GF-D8 (cell line): ENCODE measurements at places on chromosomes 12 and 14.
A peak's percentile ranks its signal among the peaks of the same experiment; 100 is the strongest.

GRCh38 chr12:3225154-3225795 lies 148.1 kb downstream of the TSPAN9 start:
- DNase-seq = no peak

DNA sequence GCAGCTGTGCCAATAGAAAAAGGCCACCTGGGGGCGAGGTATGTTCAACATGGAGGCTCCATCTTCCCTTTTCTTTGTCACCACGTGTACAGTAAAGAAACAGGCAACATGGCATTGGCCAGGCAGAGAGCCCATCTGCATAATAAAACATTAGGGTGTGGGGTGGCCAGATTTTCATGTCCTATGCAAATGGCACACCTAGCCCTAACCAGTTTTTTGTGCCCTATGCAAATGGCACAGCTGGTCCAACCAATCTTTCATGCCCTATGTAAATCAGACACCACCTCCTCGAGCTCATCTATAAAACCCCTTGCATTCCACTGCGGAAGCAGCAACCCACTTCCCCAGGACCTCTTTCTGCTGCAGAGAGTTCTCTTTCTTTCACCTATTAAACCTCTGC lies 149.1 kb upstream of the RGS6 start:
- DNase-seq = no peak

GRCh38 chr12:31586728-31587127 lies 4.2 kb downstream of the DENND5B start:
- no peak for DNase-seq

DNA sequence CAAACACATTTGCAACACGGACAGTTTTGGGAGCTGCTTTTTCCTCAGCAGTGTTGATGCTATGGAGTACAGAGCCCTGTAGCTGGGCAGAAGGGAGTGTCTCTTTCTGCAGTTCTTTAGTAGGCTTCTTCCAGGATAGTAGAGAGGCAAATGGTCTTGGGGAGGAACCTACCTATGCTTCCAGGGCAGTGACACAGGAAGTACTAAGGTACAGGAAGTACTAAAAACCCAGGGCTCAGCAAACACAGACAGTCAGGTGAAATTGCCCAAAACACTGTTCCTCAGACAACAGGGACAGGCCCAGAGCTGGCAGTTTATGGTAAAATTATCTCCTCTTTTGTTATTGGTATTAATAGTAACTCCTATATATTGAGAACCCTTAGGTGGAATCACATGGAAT lies 217.6 kb downstream of the TTC8 start:
- DNase-seq = no peak

- no peak for DNase-seq
These were observed 377.3 kb downstream of the EMP1 start for GRCh38 chr12:13573698-13574321.

GRCh38 chr14:68658029-68658509 lies 134.8 kb downstream of the ZFP36L1 start:
- DNase-seq = no peak

- peak; percentile 15 for DNase-seq
These were observed 404.8 kb downstream of the ATP23 start for GRCh38 chr12:58346032-58346632.

DNA sequence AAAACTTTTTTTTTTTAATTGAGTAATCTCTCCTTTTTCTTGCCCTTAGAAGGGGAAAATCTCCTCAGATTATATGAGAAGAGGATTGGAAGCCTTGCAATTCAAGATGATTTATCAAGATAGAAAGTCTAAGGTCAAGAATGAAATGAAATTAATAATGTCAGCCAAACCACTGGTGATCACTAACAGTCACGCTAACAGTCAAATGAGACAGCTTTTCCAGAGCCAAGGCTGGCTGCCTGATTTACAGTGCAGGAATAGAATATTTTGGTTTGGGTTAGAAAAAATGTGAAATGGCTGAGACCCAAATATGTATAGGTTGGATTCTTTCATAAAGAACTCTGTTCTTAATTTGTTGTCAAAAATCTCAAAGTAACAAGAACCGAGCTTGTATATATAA lies 204.3 kb downstream of the PPM1H start:
- no peak for DNase-seq

DNA sequence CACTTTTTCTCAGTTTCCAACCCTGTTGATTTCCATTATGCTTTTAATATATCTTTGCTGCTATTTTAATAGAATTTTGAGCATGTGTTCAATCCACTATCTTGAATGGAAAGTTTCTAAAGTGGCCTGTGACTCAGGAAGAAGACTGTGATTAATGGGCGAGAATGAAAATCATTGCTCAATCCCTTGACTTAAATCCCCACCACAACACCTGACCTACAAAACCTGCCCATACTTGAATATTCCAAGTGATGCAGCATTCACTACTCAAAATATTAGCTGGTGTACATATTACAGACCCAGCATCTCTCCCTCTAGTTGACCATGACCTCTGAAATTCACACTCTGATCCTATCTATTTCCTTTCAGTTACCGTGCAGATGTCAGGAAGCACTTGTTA lies 1.3 kb upstream of the OAS3 start:
- DNase-seq = no peak

GRCh38 chr12:18753481-18754123 lies 15.7 kb downstream of the CAPZA3 start:
- no peak for DNase-seq

DNA sequence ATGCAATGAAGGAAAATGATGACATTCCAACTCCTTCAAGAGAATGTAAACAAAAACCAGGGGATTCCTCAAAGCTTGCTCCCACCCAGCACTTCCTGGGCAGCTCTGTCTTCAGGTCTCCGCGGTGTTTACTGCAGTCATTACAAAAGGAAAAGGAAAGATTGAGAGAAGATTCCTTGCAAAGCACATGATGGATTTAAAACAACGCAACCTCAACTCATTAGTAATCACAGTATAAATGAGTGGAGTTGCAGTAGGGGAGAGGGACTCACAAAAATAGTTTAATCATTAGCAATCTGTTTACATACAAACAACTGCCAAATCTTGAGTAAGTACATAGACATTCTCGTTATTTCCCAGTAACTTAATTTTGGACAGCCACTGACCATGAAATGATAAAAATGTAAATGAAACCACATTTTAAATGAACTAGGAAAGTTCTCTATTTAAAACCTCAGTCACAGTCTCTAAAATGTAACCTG lies 49.7 kb upstream of the OVCH1 start:
- DNase-seq = no peak

- DNase-seq = peak; percentile 78
These were observed 47.7 kb downstream of the PSMA6 start for GRCh38 chr14:35339761-35340406.

GRCh38 chr12:59689776-59690175 lies 93.9 kb downstream of the SLC16A7 start:
- DNase-seq = no peak

DNA sequence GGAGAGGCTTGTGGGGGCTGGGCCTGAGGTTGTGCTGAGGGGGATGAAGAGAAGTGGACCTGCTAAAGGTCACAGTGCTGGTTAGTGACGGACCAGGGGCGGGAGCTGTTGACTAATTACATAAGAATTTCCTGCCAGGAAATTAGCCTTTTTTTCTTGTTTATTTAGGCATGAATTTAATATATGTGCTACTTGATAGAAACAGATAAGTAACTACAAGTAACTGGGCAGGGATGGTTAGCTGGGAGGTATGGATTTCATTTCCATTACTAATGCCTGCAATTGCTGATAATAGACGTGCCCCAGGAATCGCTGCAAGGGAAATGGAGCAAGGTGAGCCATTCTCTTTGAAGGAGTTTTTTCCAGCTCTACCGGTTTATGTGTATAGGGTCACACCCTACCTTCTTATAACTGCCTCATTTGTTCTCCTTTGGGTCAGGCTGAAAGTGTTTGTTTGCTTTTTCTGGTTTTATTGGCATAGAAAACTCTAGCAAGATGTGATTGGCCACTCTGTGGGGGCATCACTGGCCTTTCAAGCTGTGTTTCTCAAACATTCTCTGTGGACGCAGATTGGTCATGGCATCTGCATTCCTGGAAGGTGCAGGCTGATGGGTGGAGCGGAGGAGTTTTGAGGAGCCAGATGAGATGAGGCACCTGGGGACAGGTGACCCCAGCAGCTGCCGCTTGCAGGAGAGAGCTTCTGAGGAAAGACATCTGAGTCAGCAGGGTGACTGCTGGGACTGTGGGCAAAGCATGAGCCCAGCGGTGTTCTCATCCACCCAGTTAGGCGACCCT lies 19.0 kb upstream of the GPRC5A start:
- no peak for DNase-seq

- DNase-seq = no peak
These were observed 100.7 kb downstream of the RPL10L start for GRCh38 chr14:46550836-46551235.

- DNase-seq = no peak
These were observed 545 bp upstream of the GALNT9 start for GRCh38 chr12:132329720-132330548.

GRCh38 chr12:59844750-59845149 lies 248.9 kb downstream of the SLC16A7 start:
- DNase-seq = no peak

DNA sequence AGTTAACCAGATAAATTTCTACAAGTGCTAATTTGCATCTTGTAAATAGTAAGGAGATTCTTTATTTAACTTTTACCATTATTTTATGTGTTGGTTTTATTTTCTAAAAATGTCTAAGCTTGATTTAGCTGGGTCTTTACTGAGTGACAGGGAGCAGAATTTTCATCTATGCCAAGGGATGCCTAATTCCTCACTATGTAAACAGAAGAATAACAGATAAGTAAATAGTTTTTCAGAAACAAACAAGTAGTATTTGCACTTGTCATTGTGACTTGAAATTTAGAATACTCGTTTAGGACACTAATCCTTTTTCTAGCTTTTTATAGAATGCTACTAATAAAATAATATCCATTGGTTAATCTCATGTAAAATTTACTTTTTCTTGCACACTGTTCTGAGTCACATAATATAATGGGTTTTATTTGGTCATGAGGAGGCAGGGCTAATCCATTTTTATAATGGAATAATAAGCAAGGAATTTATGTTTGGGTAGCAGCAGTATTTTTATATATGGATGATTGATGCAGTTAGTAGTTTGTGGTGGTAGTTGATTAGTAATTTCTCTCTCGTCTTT lies 746.5 kb downstream of the SLC6A15 start:
- no peak for DNase-seq

GRCh38 chr14:63273717-63274655 lies 44.7 kb downstream of the GPHB5 start:
- DNase-seq = no peak

- DNase-seq = no peak
These were observed 35.0 kb upstream of the MANSC4 start for GRCh38 chr12:27814851-27815591.

DNA sequence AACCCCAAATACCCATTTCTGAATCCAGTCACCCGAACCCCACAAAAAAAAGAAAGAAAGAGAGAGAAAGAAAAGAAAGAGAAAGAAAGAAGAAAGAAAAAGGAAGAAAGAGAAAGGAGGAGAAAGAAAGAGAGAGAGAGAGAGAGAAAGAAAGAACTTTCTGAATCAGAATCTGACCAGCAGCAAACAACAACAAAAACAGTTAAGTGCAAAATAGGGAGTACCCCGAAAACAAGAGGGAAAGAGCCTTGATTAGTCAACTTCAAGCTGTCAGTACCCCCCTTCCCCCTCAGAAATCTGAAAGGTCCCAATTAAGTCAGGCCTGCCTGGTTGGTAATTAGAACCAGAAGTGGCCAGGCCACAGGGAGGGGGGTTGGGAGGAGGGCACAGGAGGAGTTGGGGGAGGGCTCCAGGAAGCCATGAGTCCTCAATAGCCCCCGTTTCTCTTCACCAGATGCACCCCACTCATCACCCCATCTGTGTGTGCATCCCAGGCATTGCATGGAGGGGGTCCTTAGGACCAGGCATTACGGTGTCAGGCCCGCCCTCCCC lies 9.8 kb downstream of the RARG start:
- DNase-seq = no peak

GRCh38 chr14:92263681-92264080 lies 59.3 kb upstream of the SLC24A4 start:
- no peak for DNase-seq

GRCh38 chr12:14283489-14284144 lies 81.9 kb upstream of the ATF7IP start:
- no peak for DNase-seq

- no peak for DNase-seq
These were observed 31.5 kb downstream of the FBXL14 start for GRCh38 chr12:1562813-1563407.

DNA sequence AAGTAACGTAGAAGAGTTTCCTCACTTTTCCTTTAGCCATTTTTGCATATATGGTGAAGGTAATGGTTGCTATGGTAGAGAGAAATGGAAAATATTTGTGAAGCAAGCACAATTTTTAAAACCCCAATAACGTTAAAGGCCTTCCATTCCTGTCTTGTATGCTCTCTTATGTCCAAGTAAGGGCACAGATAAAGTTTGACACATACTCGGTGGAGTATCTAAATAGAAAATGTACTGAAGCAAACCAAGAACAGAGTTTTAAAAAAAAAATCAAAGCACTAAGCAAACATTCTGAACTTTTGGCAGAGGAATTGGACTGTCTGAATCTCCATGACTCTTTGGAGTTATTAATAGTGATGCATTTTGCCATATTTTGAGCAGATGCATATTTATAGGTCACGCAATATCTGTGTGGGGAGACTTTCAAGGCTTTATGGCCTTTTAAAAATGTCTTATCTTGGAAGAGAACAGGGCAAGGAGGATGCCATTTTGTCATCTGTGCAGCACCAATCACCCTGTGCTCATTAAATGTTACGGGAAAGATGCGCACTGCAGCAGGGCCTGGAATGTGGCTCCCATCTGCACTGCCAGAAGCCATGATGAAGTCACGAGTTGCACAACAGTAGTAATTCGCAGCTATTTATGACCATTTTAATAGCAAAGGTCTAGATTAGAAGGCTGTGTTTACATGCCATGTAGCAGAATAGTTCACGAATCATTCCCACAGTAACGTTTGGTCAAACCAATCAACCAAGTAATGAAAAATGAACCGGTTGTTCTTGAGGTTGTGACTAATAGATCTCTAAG lies 23.3 kb upstream of the AMIGO2 start:
- DNase-seq = no peak

DNA sequence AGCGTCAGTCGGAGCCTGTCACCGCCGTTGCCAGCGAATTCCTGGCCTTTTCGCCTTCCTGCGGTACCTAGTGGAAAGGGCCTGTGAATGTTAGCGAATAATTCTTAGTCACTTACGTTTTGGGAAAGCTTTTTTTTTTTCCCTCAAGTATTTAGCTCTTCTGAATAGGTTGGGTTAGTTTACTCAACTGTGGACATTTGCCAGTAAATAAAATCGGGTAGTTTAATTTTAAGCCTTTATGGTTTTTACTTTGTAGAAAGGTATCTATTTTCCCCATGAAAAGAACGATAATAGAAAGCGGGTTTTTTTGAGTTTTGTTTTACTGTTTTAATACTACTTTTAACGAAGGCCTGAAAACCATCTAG lies 1.7 kb downstream of the YY1 start:
- no peak for DNase-seq

- DNase-seq = no peak
These were observed 27.6 kb downstream of the GALNT4 start for GRCh38 chr12:89497005-89497404.
